ENCODE measurements at places on chromosomes 12 and 14. TPM values are rescaled to one million over a fixed set of nuclear protein-coding genes. Genes with fewer than 3 reads are reported as not detected.

DNA sequence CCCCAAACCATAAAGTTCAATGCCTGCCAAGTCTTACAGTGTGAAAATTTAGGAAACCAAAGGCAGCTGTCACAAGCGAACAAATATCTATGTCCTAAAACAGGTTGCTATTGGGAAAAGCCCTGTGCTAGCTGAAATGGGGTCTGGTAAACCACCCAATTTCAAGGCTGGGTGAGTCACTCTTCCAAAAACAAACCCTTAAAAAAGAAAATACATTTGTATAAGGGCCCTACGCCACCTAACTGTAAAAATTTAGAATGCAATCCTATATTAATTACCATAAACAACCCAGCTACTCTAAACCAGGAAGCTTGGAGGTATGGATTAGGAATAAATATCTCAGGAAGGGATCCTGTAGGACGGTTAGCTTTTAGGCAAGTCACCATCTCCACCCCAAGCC lies 32.1 kb downstream of the PRMT8 start:
- no peak overlapping the region for H3K27ac ChIP-seq
- no peaks in the 10 kb centered on the region for H3K36me3 ChIP-seq
- H3K4me1 ChIP-seq: no peaks in the 10 kb centered on the region
- no peak for DNase-seq
- no peak overlapping the region for H3K4me3 ChIP-seq

The TSPAN8 gene
- not detected for total RNA-seq

DNA sequence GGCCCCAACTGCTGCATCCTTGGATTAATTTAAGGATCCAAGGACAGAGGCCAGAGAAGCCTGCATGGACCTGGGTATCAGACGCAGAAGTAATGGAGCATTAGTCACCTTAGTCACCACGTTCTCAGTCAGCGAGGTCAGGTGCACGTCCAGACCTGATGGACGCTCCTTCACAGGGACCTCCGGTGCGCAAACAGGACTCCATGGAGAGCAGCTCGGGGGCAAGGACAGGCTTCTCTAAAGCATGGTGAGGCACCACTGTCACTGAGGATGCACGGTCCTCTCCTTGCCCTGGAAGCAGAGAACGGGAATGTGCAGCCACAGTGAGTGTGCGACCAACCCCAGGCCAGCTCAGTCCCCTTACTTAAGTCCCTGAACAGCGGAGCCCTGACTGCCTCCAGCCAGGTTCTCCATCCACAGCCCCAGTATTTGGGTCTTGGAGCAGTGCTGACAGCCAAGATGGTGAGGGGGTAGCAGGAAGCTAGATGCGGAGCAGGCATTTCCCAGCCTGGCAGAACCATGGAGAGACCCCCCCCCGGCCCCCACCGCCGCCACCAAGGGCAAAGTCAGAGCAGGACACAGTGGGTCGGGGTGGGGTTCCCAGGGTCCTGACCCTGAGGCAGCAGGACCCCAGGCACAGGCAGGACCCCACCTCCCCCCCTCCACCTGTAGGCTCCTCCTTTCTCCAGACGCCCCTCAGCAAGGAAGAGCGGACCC lies 253.4 kb upstream of the SFSWAP start:
- no peaks in the 10 kb centered on the region for H3K36me3 ChIP-seq
- no peaks in the 10 kb centered on the region for H3K4me1 ChIP-seq
- no peaks in the 10 kb centered on the region for H3K27me3 ChIP-seq
- no peak overlapping the region for H3K4me3 ChIP-seq
- no peak for DNase-seq

GRCh38 chr14:79144896-79145295 lies 974.7 kb downstream of the NRXN3 start:
- no peaks in the 10 kb centered on the region for H3K36me3 ChIP-seq
- no peaks in the 10 kb centered on the region for H3K27me3 ChIP-seq
- no peaks in the 10 kb centered on the region for H3K4me1 ChIP-seq
- H3K27ac ChIP-seq: no peak overlapping the region

The PZP gene
- total RNA-seq: not detected

DNA sequence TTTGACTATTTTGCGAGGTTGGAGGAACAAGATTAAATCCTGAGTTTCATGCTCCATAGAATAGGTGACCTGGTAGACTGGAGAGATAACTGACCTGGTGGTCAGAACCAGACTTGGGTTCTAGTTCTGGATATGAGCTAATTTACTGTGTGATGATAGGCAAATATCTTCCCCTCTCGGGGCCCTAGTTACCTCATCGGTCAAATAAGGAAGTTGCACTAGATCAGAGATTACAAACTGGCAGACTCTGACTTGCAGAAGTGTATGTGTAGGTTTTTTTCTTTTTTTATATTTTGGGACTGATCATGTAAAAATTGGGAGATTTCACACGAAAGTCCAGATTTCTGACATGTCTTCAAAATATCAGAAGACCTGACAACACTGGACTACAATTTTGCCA lies 37.0 kb downstream of the RPH3A start:
- H3K27ac ChIP-seq: no peak overlapping the region
- no peaks in the 10 kb centered on the region for H3K4me1 ChIP-seq
- no peaks in the 10 kb centered on the region for H3K36me3 ChIP-seq
- no peak overlapping the region for H3K4me3 ChIP-seq
- no peaks in the 10 kb centered on the region for H3K27me3 ChIP-seq

GRCh38 chr14:94485944-94486841 lies 10.2 kb upstream of the SERPINA9 start:
- no peak overlapping the region for H3K4me3 ChIP-seq
- DNase-seq: peak; percentile 2
- H3K4me1 ChIP-seq: no peaks in the 10 kb centered on the region
- no peaks in the 10 kb centered on the region for H3K36me3 ChIP-seq
- no peak overlapping the region for H3K27ac ChIP-seq

DNA sequence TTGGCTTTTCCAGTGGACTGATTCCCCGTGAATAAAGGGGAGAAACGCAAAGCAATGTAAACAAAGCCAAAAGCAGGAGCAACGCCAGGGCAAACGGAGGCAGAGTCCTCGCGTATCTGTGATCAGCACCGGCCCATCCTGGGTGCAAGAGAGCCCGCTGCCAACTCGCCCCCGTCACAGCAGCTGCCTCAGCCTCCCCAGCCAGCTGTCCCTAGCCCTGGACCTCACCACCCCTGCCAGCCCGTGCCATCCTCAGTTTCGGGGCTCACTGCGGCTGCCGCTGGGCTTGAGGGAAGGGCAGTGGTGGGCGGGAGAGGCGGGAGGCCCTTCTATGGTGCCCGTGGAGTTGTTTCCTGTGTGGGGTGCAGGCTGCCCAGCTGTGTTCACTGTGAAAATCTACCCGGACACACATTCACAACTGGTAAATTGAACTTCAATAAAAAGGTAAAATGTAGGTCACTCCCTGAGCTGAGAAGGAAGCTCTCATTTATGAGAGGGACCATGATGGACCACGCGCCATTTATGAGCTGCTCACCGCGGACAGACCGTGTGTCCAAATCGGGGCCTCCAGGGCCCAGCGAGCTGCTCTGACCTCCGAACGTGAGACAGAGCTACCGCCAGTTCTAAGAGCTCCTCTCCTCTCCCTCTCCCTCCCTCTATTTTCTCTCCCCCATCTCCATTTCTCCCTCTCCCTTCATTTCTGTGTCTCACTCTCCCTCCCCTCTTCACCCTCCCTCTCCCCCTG lies 330.5 kb upstream of the SFSWAP start:
- no peaks in the 10 kb centered on the region for H3K27me3 ChIP-seq
- no peaks in the 10 kb centered on the region for H3K4me1 ChIP-seq
- no peak for DNase-seq
- no peak overlapping the region for H3K27ac ChIP-seq

The SLC7A8 gene
- 2.5 TPM for total RNA-seq

DNA sequence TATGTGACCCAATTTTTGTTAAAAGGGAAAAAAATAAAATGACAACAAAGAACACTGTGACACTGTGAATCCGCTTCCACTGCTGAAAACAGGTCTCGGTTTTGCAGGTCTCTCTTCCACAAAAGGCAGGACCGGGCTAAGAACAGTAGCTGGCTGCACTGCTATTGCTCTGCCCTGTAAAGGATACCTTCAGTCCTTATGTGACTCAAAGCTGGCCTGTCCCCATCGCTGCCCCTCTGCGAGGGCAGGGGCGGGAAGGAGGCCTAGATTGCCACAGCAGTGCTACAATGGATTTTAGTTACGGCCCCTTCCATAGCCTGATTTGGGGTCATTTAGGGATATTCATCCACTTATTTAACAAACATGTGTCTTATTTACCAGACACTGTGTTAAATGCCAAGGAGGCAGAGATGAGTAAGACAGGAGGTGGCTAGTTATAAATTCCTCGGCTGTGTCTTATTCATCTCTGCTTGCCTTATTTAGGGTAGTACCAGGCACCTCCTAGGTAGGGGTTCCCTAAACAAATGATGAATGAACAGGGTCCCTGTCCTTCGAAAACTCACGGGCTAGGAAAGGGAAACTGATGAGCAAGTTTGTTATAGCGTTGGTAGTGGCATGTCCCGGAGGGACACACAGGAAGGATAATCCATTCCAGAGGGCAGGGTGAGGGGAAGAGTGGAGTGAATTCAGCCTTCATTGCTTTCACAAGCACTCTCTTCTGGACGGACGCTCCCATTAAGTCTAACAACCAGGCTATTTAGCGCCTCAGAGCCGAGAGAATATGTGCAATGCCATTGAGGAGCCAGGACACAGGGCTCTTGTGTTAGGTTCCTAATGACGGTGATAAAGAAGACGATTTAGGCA lies 73.3 kb downstream of the EID3 start:
- no peaks in the 10 kb centered on the region for H3K36me3 ChIP-seq
- H3K27me3 ChIP-seq: no peaks in the 10 kb centered on the region
- DNase-seq: no peak
- H3K4me3 ChIP-seq: no peak overlapping the region
- H3K4me1 ChIP-seq: peaks cover 6% of the 10 kb centered on the region
- no peak overlapping the region for H3K27ac ChIP-seq

GRCh38 chr12:124620606-124621295 lies 53.3 kb upstream of the NCOR2 start:
- DNase-seq: no peak
- H3K4me1 ChIP-seq: no peaks in the 10 kb centered on the region
- no peak overlapping the region for H3K4me3 ChIP-seq
- H3K36me3 ChIP-seq: no peaks in the 10 kb centered on the region
- no peaks in the 10 kb centered on the region for H3K27me3 ChIP-seq

The ZFP36L1 gene
- total RNA-seq: 133 TPM

DNA sequence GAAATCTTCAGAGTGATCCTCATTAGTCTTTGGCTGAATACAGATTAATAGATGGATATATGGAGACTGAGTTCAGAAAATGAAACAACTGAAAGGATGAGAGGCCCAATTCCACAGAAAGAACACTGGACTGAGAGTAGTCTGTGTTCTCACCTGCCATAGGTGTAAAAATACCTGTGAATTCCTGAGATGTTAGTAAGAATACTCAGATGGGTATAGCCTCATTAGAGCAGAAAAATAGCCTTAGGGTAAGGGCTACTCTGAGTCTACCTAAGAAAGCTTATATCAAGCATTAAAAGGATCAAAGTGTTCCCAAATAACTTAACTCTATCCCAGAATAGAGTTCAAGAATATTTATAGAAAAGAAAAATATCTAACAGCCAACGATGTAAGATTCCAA lies 1510.3 kb upstream of the SEL1L start:
- no peak overlapping the region for H3K27ac ChIP-seq
- H3K4me3 ChIP-seq: no peak overlapping the region
- H3K36me3 ChIP-seq: no peaks in the 10 kb centered on the region
- H3K27me3 ChIP-seq: no peaks in the 10 kb centered on the region

DNA sequence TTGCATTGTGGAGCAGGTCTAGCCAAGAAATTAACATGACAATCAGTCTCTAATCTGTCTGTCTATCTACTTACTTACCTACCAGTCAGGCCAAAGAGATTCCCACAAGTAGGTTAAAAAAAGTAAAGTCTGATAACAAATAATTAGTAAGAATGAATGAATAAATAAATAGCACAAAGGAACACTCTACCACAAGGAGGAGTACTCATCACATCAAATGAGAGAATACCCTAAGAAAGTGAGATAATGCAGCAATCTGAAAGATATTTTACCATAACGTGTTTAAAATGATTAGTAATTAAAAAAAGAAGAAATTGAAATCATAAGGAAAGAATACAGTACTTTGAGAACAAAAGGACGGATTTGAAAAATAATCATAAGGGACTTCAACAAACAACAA lies 187.2 kb downstream of the SYNE2 start:
- no peaks in the 10 kb centered on the region for H3K4me1 ChIP-seq
- DNase-seq: no peak
- H3K36me3 ChIP-seq: no peaks in the 10 kb centered on the region
- no peak overlapping the region for H3K27ac ChIP-seq

GRCh38 chr12:124301084-124301654 lies 6.3 kb downstream of the RFLNA start:
- no peaks in the 10 kb centered on the region for H3K27me3 ChIP-seq
- no peak overlapping the region for H3K4me3 ChIP-seq
- H3K4me1 ChIP-seq: no peaks in the 10 kb centered on the region
- no peak for DNase-seq

DNA sequence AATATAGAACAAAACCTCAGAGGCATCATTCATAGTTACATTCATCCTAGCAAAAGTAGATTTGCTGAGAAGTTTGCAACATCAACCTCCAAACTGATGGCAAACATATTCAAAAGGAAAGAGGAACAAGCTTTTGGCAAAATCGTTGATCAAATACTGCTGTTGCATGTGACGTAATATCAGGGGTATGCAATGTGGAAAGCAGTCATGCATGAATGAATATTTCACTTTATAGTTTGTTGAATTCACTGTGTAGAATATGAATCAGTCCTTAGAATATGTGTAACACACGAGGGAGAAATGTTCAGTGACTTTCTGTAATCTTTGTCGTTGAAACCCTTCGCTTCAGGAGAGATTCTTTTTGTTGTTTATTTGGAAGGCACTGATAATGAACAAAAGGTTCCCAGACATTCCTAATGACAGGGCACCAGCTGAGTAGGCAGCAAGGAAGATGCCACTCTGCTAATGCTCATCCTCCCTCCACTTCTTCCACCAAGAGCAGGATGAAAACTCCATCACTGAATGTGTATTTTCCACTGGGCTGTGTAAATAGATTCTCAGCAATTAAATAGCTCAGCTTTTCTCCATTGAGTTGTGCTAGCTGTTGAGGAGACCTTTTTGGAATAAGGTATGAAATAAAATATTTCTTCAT lies 126.1 kb downstream of the PELI2 start:
- no peaks in the 10 kb centered on the region for H3K27me3 ChIP-seq
- H3K27ac ChIP-seq: no peak overlapping the region
- no peaks in the 10 kb centered on the region for H3K36me3 ChIP-seq
- DNase-seq: no peak
- H3K4me1 ChIP-seq: no peaks in the 10 kb centered on the region
- H3K4me3 ChIP-seq: no peak overlapping the region

- H3K27ac ChIP-seq: peak overlapping the region; percentile 79
- peak overlapping the region; percentile 99 for H3K4me3 ChIP-seq
- DNase-seq: peak; percentile 41
- peaks cover 68% of the 10 kb centered on the region for H3K4me1 ChIP-seq
Observed at GRCh38 chr12:121791671-121792551, 1.6 kb downstream of the RHOF start.

The C12orf50 gene
- total RNA-seq: not detected

The COCH gene
- 1.4 TPM for total RNA-seq

The NFE2 gene
- not detected for total RNA-seq

DNA sequence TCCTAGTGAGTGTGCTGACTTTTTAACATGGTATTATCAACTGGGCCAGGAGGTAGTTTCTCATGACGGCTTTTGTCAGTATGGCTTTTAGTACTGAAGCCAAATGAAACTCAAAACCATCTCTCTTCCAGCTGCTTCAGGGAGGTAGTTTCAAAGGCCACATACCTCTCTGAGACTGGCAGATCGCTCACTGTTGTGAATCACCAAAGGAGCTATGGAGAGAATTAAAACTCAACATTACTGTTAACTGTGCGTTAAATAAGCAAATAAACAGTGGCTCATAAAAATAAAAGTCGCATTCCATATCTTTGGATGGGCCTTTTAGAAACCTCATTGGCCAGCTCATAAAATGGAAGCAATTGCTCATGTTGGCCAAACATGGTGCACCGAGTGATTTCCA lies 141.1 kb downstream of the HMGA2 start:
- H3K4me3 ChIP-seq: no peak overlapping the region
- no peak for DNase-seq
- no peaks in the 10 kb centered on the region for H3K36me3 ChIP-seq
- H3K4me1 ChIP-seq: no peaks in the 10 kb centered on the region
- no peak overlapping the region for H3K27ac ChIP-seq
